ENCODE measurements at places on chromosomes 6 and 20.

- DNase-seq = no peak
Observed at GRCh38 chr6:30782425-30783014, 38.2 kb upstream of the IER3 start.

- no peak for DNase-seq
Observed at GRCh38 chr6:170445487-170445886, 107.6 kb downstream of the PSMB1 start.

GRCh38 chr6:79608334-79609224 lies 22.6 kb upstream of the SH3BGRL2 start:
- no peak for DNase-seq

- no peak for DNase-seq
Observed at GRCh38 chr20:35225319-35226125, 968 bp upstream of the MMP24 start.

DNA sequence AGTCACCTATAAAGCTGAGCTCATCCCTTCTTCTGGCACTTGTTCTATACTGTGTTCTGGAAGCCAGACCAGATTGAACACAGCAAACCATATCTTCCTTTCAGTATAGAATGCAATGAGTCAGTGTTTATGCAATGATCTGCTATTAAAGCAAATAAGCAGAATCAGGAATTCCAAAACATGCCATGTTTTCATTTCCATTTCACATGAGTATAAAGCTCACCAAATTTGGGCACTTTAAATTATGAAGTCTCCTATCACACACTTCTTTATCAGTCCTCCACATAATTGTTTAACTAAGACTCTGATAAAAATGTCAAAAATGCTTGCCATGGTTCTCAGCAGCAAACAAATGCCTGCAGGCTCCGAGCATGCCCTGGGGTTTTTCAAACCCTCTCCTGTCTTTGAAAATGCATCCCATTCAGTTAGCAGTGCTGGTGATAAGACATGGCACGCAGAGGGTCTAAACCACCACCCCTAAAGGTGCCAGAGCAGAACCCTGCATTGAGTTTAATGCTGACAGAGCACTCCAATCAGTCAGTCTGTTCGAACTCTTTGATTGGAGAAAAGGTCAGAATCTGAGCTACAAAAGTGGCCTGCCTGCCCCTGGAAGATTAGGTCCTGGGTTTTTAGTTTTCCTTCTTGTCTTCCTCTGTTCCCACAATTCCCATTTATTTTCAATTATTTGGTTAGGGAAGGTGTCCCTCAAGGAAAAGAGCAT lies 234.1 kb downstream of the GMPR start:
- DNase-seq = no peak

DNA sequence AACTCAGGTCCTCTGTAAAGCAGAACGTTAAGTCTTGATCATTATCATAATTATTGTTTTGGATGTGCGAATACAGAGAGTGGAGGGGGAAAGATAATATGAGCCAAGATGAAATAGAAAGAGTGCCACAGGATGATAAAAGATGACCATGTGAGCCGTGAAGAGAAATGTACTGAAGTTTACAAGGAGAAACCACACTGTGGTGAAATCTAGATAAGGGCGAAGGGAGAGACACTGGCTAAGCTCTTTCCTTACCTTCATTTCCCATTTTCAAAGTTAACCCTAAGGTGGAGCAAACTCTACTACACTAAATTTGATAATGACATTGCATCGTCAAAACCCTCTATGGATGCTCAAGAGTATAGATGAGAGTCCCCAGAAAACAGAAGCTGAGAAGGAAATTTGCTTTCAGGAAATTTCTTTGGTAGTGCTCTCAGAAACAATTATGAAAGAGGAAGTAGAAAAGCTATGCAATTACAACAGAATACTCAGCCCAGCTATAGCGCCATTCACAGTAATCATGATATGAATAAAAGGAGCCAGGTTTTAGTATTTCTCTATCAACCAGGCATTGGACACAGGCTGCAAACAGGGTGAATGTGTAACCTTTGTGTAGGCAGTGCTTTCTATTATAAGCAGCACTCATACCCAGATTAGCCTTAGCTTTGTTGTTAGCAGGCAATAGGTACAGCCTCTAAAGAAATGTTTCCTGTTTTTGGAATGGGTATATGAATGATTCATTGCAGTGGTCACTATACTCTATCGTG lies 1080.7 kb downstream of the GRIK2 start:
- no peak for DNase-seq

GRCh38 chr20:35319871-35320197 lies 27.6 kb upstream of the FAM83C start:
- DNase-seq = no peak

- DNase-seq = no peak
Observed at GRCh38 chr6:128319946-128320345, 200.5 kb downstream of the PTPRK start.

DNA sequence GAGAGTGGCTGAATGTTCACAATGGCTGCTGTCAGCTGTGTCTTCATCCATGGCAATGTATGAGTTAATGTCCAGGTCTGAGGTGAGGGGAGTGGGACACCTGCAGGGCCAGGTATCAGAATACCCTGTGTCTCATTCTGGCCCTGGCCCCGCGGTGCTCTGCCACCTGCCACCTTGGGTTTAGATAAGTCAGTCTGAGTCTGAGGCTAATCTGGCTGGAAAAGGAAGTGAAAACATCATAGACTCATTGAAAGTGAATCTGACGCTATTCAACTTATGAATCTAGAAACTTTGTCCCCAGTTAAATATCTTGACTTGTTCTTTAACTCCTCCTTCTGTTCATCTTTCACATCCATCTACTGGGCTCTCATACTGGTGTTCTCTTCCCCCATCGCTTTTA lies 267.1 kb upstream of the JAG1 start:
- peak; percentile 56 for DNase-seq

- no peak for DNase-seq
Observed at GRCh38 chr20:38216746-38217595, 43.6 kb downstream of the KIAA1755 start.

All from GM12878 (cell line).